ENCODE measurements at places on chromosomes 11 and 22.

DNA sequence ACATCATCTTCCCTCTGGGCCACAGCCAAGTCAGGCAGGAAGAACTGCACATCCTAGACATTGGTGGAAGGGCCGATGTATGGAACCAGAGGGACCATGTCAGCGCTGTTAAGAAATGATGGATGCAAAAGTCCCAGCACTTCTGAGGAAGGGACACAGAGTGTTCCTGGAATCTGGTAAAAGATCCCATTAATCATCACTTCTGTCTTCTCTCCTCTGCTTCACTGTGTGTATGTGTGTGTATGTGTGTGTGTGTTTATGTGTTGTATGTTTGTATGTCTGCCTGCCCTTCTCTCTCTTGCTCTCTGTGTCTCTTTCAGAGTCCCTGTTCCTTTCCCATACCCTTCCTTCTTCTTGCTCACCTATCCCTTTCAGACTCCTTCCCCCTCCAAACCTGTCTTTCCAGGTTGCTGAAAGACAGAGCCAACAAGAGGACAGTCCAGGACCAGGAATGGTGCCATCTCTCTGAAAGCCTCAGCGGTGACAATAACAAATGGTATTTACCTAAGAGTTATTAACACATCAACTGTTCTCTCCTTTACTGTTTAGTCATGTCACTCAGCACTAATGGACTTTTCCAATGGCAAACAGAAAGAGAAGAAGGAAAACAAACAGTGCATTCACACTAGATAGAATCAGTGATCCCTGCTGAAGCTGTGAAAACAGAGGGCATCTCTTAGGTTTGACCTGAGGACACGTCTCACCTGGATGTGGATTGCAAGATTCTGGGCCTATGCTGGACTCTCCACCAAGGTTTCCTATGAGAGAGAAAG is 47.1 kb downstream of the EHF start:
- no peak for DNase-seq

- no peak for DNase-seq
These were observed 101.7 kb downstream of the MORC2 start for GRCh38 chr22:30866811-30867271.

DNA sequence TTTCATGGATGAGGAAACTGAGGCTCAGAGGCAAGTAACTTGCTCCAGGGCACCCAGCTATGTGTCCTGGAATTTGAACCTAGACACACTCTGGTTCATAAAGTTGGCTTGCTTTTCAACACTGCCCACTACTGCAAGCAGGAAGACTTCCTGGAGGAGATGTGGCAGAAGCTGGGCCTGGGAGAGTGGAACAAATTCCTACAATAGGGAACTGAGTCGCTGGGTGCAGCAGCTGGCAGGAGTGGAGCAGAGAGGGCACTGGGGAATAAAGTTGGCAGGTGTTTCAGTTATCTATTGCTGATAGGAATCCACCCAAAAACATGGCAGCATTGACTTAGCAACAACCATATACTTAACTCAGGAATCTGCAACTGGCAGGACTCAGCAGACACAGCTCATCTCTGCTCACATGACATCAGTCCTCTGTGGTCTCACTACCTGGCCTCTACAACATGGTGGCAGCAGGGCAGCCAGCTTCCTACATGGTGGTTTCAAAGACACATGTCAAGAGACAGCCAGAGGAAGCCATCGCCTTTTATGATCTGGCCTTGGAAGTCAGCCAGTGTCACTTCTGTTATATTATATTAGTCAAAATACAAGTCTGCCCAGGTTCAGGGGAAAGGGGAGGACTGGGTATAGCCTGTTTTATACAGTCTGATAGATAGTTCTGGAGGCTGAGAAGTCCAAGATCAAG is 10.6 kb upstream of the CARD10 start:
- DNase-seq: no peak

GRCh38 chr11:8767466-8768142 is 85.0 kb downstream of the RPL27A start:
- DNase-seq: no peak

DNA sequence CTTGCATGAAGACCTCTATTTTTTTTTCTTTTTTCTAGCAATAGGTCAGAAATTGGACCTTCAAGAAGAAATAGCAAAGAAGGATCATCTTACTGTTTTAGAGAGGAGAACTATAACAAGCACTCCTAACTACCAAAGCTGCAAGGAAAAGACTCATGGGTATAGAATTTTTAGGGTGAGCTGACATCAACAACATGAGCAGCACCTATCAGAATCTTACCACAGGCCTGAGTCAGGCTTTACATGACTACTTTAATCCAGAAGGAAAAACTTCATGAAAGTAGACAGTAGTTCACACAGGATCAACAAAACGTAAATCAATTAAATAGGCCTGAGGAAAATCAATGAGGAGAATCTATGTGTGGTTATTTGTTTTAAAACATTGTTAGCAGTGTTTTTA is 130.5 kb downstream of the FAM76B start:
- DNase-seq: peak; percentile 16

DNA sequence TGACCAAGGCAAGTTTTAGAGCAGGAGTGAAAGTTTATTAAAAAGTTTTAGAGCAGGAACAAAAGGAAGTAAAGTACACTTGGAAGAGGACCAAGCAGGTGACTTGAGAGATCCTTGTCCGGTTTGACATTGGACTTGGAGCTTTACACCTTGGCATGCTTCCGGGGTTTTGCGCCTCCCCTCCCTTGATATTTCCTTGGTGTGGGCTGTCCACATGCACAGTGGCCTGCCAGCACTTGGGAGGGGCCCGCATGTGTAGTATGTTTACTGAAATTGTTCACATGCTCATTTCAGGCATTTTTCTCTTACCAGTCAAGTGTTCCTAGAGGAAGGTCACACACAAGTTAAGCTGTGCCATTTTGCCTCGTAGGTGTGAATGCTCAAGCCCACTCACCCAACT is 19.0 kb upstream of the THRSP start:
- DNase-seq: no peak

DNA sequence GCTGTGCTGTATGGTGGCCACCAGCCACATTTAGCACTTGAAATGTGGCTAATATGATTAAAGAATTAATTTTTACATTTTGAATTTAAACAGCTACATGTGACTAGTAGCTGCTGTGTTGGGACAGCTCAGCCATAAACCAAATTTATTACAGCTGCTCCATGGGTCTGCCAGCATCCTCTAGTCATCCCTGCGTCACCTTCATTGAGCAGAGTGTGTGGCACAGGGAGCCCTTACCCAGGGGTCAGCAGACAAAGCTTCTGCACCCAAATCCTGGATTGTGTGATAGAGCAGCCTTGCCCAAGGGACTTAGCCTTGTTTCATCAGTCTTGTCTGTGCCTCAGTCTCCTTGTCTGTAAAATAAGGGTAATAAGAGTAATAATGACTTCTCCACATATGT is 19.4 kb upstream of the ACCSL start:
- no peak for DNase-seq

GRCh38 chr11:106986673-106987072 is 31.6 kb downstream of the GUCY1A2 start:
- no peak for DNase-seq
